Glomerular endothelial cell (primary cell): ENCODE measurements at places on chromosomes 13 and 19.

DNA sequence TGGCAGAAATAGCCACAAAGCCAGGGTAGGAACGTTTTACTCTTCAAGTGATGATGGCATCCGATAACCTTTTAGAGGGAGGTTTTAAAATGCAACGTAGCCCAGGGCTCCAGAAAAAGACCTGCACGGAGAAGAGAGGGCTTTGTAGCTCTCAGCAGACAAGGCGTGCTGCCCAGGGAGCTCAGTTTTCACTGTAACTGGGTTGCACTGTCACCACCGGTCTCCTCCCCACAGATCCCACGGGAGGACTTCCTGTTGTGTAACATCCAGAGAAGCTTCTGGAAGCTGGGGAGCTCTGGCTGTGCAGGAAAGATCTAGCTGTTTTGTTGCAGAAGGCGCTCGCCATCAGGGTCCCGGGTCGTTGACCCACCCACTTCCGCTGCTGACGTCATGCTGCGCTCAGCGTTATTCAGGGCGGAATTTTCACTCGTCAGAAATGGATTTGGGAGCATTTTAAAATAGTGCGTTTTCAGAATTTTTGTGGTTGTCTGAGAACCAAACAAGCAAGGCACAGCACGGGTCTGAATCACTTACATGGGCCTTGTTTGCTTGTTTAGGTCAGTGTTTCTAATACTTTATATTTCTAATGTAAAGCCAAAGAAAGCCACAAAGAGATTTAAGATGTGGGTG lies 50.8 kb downstream of the ATP11A start:
- DNase-seq: no peak

DNA sequence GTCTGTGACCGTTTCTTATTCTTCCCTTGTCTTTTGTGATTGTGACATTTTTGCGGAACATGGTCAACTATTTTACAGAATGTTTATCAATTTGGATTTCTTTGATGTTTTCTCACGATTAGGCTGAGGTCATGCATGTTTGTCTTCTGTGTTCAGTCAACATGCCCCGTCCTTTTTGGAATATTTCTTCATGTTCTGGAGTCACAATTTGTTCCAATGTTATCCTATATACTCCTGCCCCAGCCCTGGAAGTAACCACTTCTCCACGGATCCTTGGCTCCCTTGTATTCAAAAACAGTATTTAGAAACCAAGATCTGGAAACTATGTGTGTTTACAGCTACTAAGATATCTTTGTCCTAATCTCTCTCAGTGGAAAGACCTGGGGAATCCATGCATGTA lies 9.6 kb downstream of the CARD8 start:
- no peak for DNase-seq

DNA sequence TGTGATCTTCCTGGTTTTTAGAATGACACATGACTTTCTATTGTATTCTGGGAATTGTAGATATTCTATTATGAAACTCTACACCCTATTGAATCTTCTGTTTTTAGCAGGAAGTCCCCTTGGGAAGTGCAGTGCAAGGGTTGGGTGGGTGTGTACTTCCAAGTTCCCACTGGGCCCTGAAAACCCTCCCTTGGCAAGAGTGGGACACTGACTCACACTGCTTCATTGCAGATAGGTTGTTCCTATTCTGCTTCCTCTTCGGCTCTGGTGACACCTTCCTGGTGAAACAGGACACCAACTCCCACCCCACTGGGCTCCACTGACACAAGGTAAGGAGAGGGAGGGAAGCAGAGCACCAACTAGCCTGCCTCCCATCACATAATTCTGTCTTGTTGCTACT lies 121.8 kb downstream of the KCTD12 start:
- peak; percentile 25 for DNase-seq

- no peak for DNase-seq
Observed at GRCh38 chr13:97023117-97023516, 28.8 kb upstream of the OXGR1 start.

DNA sequence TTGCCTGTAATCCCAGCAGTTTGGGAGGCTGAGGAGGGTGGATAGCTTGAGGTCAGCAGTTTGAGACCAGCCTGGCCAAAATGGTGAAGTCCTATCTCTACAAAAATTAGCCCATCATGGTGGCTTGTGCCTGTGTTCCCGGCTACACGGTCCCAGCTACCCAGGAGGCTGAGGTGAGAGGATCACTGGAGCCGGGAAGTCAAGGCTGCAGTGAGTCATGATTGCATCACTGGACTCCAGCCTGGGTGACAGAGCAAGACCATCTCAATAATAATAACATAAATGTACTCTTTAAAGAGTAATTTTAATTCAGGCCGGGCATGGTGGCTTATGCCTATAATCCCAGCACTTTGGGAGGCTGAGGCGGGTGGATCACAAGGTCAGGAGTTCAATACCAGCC lies 38.7 kb downstream of the SKA3 start:
- DNase-seq: no peak

- DNase-seq: no peak
Observed at GRCh38 chr13:112985803-112986408, 16.9 kb downstream of the MCF2L start.

DNA sequence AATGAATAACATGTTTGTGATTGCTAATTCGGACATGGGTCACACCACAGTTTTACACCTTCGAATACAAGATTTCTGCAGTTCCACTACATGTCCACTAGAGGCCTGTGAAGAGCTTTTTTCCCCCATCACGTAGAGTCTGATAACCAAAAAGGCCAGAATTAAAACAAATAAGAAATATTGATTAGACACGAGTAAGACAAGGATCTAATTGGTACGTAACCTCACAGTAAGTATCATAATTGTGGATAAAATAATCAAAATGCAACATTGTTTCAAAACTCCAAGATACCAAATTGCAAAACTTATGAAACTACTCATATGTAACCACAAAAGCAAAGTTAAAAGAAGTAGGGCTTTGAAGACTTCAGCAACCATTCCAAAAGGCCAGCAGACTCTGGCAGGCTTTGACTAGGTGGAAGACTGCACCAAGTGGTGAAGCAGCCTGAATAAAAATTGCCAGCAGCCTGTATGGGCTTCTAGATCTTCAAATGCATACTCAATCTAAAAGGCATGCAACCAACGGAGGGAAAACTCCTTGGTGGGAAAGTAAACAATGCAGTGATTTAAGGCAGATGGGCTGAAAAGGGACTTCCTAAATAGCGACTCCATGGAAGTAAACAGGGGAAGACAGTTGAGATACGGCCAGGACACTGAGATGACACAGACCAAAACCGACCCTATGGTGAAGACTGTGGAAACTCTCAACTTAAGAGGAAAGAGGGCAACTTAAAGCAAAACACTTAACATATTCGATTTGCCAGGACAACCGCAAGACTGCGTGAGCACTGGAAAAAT lies 56.7 kb downstream of the STARD13 start:
- DNase-seq: no peak

- DNase-seq: no peak
Observed at GRCh38 chr19:40247178-40247577, 20.7 kb upstream of the CCNP start.

DNA sequence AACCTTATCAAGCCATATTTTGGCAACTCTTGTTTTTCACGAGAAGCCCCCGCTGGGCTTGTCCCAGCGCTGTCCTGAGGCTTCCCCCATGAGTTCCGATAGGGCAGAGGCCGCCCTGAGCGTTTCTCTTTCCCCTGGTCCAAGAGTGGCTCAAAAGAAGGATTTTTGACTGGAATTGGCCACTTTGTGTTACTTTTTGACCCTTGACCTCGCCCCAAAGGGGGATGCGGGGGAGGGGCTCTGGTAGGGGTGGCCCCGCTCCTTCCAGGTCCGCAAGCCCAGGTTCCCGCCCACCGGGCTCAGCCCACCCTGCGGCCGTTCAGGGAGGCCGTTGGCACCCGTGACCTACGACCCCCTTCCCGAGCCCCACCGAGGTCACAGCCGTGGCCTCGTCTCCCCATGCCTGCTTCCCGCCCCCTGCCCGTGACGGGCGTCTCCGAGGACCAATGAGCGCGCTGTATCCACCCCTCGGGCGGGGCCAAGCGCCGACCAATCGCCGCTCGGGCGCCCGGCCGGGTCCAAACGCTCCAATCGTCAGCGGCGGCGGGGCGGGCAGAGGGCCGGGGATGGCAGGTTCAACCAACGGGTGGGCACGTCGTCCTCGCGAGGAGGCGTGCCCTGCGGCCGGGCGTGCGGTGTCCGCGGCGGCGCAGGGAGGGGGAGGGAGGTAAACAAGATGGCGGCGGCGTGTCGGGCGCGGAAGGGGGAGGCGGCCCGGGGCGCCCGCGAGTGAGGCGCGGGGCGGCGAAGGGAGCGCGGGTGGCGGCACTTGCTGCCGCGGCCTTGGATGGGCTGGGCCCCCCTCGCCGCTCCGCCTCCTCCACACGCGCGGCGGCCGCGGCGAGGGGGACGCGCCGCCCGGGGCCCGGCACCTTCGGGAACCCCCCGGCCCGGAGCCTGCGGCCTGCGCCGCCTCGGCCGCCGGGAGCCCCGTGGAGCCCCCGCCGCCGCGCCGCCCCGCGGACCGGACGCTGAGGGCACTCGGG lies at the start of gene STK11:
STK11 (plus strand) TSS at position 665 of the 986 bp plus-strand sequence. CDS start 1,136 bp downstream, outside the sequence.
- DNase-seq: peak; percentile 56

DNA sequence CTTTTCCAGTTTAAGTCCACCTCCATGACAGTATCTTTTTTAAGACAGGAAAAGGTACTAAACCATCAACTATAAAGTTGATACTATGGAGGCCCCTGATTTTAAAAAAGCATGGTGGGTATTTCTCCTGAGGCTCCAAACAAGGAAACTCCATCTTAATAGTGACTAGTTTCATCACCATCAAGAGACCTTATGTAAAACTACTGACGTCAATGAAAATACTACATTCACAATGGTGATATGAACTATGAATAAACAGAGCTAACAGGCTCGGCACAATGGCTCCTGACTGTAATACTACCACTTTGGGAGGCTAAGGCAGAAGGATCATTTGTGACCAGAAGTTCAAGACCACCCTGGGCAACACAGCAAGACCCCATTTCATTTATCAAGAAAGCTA lies 162.7 kb downstream of the KLF12 start:
- no peak for DNase-seq

DNA sequence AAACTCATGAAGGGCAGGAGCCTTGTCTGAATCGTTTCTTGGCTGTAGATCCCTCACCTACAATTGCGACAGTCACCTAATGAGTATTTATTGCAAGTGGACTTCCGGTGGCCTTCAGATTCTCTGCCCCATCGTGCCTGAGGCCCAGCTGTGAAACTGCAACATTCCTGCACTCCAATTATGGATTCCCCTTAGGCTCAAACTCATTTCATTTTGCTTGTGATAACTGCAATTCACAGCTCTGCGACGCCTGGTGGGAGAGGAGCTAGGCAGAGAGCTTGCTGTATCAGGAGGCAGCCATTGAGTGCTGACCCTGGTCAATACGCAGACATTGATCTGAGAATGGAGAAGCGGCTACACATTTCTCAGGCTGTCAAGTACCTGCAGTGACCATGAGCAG lies 59.0 kb downstream of the CCDC70 start:
- no peak for DNase-seq

DNA sequence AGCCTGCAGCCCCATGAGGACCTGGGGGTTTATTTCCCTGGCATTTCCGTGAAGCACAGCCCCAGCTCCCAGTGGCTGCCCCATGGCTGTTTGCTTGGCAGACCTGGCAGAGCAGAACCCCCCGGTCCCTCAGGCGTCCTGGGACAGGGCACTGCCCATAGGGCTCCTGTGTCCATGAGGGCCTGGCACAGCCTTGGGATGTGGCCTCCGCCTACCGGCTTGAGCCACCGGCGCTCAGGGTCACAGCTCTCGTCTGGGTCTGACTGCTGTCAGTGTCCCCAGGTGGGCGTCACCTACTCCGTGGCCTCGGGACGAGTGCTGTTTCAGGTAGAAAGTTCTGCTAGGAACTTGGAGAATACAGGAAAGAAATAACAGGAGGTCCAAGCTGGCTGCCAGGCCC lies 52.8 kb downstream of the MYO9B start:
- DNase-seq: no peak

DNA sequence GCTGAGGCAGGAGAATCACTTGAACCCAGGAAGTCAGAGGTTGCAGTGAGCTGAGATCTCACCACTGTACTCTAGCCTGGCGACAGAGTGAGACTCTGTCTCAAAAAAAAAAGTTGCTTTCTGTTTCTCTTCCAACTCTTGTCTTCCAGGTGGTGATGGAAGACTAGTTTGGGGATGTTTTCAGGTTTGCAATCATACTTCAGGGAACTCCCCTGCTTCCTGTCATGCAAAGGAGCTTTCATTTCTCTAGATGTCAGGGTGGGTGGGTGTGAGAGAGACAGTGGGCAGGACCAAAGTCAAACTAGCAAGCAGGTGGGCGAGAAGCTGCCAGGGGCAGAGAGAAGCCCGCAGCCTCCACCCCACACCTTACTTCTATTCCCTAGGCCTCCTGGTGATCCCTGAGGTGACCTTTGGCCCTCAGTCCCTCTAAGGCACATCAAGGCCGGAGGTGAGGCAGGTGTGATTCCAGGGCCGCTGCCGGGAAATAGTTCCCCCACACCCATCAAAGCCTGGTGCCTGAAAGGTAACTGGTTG lies 25.7 kb downstream of the CCNE1 start:
- no peak for DNase-seq

DNA sequence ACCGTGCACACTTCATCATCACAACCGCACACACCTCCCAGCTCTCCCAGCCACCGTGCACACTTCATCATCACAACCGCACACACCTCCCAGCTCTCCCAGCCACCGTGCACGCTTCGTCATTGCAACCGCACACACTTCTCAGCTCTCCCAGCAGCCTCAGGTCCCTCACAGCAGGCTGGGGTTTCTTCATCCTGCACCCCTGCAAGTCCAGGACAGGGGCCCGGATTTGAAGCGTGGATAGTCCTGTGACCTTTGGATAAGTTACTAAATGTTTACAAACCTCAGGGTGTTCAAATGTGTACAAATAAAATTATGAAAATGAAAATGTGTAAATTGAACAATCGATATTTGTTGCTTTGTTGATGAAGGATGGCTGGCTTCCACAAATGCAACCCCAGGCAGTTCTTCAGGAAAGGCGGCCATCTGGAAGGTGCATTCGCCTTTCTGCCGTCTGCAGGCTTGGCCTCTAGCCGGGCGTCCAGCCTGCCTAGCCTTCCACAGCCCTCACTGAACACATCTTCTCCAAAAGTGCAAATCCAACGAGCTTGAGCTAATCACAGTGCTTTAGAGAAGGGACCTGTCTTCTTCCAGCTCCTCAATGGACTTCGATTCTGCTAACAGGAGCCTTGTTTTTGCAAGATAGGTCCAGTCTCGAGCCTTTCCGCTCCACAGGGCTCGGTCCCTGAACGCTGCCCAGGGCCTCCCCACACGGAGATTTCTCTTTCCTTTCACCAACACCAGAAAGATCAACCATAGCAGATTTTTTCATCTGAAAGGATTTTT lies 74.2 kb downstream of the SPACA7 start:
- DNase-seq: no peak

DNA sequence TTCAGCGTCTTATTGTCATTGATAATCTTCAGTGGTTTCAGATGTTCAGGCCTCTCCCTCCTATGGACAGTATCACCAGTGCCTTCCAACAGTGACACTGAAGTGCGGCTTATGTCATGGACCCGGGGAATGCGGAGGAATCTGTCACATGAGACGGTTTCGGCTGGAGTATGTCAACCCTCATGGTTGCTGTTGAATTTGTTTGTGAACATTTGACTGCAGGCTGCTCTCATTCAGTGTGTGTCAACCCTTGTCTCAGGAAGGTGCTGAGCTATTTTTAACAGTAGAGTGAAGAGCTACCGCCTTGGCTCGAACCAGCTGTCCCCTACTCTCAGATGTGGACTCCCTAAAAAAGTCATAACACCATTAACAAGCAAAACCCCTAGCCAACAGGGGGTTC lies 138.8 kb upstream of the RNF113B start:
- DNase-seq: no peak

GRCh38 chr19:8336660-8337059 lies 6.4 kb downstream of the KANK3 start:
- DNase-seq: no peak

GRCh38 chr19:48962029-48962848 lies 2.9 kb upstream of the FTL start:
- no peak for DNase-seq
